ENCODE measurements at places on chromosomes 1 and 21.

DNA sequence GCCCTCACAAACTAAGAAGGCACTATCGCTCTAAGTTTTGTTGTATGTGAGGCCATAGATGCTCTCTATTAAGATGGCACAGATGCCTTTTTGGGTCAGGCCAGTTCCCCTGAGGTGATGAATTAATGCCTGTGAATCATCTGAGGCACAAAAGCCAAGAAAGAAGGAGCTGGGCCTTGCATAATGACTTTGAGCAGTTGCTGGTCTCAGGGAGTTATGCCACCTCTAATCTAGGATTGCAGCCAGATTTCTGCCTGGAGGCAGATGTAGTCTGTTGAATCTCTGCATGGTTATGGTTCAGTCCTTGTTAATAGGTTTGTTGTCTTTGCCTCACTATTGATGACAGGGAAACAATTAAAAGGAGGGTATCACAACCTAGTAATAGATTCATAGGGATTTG lies 168.1 kb upstream of the CHRM3 start:
- no peak for ATAC-seq

GRCh38 chr1:221782477-221782876 lies 40.6 kb upstream of the DUSP10 start:
- ATAC-seq: no peak

- ATAC-seq: no peak
These were observed 2.1 kb upstream of the SSX2IP start for GRCh38 chr1:84692391-84692790.

DNA sequence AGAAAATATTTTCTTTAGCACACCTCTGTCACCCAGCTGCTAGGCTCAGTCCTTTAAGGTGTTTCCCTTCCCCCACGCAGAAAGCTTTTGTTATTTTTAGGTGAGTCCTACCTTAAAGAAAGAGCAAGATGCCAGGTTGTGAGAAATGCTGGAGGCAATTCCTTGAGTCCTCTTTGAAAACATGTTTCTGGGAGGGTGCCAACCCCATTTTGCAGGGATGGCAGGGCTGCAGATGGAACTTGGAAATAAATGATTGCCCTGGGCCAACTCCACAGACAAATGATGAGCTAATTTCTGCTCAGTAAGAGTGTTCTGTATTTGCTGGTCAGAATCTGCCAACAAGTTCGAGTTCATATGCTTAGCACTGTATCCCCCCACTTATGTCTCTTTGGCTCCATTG lies 119.2 kb upstream of the RAB3GAP2 start:
- ATAC-seq: no peak

DNA sequence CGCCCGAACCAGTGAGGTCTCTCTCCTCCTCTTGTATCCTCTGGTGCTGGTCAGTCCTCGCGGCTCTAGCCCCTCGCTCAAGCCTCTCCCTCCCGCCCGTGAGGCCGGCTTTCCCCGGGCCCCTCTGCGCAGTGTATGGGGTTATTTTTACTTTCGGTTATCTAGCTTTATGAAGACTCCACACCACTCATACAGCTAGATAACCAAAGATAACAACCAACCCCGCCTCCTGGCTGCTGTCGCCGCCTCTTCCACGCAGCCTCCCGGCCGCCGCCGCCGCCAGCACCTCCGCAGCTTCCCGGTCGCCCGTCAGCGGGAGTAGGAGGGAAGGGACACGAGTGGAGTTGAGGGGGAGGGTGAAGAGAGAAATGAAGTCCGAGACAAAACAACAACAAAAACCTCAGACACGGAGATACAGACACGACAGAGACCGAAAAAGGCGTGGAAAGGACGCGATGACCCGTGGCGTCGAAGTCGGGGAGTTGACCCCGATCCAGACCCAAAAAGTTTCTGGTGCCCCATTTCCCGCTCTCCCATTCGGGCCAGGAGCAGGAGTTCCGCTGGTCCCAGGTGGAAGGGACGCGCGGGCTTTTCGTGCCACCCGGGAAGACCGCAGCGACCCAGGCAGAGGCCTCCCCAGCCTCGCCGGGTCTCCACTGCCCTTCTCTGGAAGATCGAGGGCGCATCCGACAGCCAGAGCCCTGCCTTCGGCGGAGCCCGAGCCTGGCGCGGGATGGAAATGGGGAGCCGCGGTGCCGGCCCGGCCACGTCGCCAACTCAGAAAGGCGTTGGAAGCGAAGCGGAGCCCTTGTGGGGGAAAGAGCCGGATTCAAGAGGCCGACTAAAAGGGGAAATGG lies 51.4 kb downstream of the RHBG start:
- no peak for ATAC-seq

DNA sequence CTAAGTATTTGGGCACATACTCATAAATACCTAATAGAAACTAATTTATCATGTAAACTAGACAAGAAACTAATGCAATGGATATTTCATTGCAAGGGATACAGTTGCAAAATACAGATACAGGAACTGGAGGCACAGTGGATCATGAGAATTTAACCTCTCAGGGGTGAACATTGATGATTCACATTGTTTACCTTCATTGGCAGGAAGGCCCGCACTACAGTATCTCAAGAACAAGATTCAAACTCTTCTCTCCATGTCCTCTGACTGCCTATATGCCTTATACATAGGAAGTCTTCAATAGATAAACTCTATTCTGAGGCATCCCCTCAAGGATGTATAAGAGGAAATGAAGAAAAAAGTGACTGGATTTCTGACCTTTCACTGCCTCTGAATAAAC lies 18.4 kb upstream of the PTBP2 start:
- ATAC-seq: no peak

Data from gastroesophageal sphincter (tissue), 4 donors.